NCI-H2107 (cell line): ENCODE measurements at places on chromosomes 5 and 9.

DNA sequence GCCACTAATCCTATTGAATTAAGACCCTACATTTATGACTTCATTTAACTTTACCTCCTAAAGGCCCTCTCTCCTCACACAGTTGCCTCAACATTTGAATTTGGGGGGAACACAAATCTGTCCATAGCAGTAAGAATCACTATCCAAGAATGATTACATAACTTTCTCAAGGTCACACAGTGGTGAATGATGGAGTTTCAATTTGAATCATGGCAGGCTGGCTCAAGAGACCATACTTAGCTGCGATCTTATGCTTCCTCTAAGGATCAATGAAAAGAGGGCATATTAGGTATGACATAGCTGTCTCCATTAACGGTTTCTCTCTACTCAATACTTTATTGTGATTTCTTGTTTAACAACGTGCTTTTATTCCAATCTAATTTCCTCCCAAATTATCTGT is 44.1 kb upstream of the PDE4D start:
- DNase-seq, result no peak

- no peak for DNase-seq
Observed at GRCh38 chr5:53820119-53820801, 259.8 kb downstream of the NDUFS4 start.

- no peak for DNase-seq
Observed at GRCh38 chr5:35758151-35758724, 98.5 kb upstream of the IL7R start.

DNA sequence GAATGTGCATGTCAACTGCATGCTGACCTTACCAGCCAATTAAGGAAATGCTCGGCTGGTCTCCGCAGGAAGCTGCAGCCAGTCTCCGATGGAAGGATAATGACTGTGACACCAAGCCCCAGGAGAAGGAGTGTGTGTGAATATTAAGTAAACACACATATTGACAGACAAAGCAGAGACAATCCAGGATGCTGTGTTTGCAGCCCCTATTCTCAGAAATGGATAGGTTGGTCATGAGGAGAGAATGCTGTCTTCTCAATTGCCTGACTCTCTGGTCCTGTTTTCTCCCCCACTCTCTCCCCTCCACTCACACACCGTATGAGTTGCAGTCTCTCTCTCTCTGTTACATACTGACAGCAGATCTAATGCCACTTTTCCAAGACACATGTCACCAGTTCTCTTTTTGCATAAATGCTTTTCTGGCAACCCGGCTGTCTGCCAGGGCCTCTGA is 85.7 kb downstream of the EPB41L4A start:
- DNase-seq, result no peak
